ENCODE measurements at places on chromosomes 5 and 9.

DNA sequence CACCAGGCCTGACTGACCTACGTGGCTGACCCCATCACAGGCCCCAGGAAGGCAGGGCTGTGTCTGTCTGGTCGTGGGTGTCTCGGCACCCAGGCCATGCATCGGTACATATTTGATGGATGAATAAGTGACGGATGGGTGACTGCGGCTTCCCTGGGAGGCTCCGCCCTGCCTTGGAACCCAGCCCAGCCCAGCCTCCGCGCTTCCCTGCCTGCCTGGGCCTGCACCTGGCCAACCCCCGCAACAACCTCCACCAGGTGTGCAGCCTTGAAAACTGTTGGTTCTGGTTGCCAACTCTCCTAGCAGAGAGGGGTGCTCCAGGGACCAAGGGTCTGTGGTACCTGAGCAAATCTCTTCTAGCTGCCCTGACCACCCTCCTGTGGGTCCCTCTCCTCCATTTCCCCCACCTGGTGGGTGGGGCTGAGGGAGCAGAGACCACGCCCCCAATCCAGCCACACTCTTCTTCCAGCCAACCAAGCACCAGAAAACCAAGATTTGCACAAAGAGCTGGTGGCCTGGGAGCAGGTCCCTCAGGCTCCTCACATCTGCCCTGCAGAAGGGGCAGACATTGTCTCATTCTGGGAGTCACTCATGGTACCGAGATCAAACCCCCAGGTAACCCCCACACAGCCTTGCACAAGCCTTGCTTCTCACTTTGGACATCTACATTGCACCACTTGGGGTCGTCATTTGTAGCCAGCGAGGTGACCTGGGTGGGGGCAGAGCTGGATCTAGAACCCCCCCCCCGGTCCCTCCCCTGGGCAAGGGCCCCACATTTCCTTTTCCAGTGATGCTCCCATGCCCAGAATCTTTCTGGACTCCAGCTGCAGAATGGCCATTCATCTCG is 100.6 kb upstream of the IER5L start:
- DNase-seq = no peak

GRCh38 chr9:98021306-98022040 is 35.1 kb upstream of the NANS start:
- DNase-seq = no peak

- DNase-seq = no peak
Measured at GRCh38 chr9:82911996-82912395, 150.9 kb downstream of the RASEF start.

GRCh38 chr9:136009516-136009915 is 48.3 kb upstream of the UBAC1 start:
- DNase-seq = no peak

DNA sequence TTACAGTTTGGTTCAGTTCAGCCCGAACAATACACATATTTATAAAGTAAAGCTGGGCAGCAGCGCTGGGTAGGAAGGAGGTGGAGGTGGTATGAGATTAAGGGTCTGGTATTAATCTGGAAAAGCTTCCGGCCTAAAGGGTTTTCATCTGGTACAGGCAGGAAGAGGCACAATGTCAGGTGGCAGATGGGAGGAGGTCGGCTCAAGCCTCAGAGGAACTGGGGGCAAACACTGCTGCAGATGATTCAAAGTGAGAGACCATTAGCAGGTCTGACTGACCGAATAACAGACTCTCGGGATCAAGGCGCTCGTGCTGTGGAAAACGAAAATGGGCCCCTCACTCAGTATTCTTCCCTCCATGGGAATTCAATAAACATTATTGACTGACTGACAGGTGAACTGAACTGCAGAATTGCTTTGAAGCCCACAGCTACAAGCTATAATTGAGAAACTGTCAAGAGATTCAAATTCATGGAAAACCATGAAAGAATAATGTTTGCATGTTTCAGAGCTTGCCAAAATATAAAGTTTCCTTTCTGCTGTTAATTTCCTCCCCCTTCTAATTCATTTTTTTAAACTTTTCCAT is 75.3 kb downstream of the TMEM167A start:
- no peak for DNase-seq

DNA sequence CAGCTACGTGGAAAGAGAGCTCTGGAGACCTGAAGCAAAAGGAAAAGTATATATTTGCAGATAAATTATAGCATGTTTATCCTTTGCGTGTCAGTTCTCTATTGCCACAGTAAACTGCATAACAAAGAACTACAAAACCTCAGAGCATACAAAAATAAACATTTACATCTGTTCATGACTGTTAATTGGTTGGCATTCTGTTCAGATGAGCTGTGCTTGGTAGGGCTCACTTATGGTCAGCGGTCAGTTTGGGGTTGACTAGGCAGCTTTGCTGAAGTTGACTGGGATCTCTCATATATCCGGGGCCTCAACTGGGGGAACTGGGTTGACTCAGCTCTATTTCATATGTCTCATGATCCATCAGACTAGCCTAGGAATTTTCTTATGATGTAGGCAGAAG is 257.7 kb downstream of the TLE1 start:
- no peak for DNase-seq

DNA sequence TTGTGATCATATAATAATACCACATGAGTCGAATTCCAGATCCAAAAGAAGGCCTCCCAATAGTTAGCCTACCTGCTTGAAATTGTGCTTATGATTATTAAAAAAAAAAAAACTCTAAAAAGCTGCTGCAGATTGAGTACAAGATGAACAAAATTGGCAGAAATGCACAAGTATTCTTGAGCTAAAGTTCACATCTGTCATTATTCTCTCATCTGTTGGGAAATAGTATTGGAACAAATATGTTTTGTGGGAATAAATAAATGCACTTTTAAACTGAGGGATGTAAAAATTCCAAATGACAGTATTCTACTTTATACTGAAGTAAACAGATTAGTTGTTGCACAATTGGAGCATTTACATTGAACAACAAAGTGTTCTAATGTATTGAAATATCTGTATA is 15.7 kb downstream of the DAB2 start:
- DNase-seq = no peak

- DNase-seq = no peak
Measured at GRCh38 chr5:61120534-61120933, 41.7 kb downstream of the SMIM15 start.
